ENCODE measurements at places on chromosomes 5 and 9.
A peak's percentile ranks its signal among the peaks of the same experiment; 100 is the strongest.

GRCh38 chr5:74382987-74383593 lies 257.4 kb downstream of the ENC1 start:
- DNase-seq: peak; percentile 64

- no peak for DNase-seq
Observed at GRCh38 chr9:69571032-69571431, 101.1 kb downstream of the APBA1 start.

DNA sequence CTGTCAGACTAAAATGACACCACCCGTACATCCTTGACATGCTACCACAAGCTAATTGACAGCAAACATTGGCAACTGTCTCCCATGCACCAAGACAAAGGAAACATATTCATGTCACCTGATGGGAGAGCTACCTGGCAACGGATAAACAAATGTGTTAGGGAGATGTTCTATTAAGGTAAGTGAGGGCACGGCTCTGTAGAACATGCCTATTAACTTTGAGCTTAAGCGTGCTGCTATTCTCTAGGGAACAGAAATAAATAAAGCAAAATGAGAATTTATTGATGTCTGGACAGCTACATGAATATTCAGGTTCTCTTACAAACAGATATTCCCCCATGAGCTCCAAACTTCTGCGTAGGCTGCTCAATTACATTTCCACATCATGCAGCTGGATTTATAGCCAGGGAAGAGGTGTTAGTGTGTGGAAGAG lies 361.4 kb upstream of the RFX3 start:
- no peak for DNase-seq

- DNase-seq: no peak
Observed at GRCh38 chr9:134325096-134325812, 1.0 kb upstream of the RXRA start.

GRCh38 chr5:174725261-174725990 lies 1.0 kb downstream of the MSX2 start:
- DNase-seq: no peak

- DNase-seq: no peak
Observed at GRCh38 chr9:121357011-121357410, 13.0 kb downstream of the STOM start.

DNA sequence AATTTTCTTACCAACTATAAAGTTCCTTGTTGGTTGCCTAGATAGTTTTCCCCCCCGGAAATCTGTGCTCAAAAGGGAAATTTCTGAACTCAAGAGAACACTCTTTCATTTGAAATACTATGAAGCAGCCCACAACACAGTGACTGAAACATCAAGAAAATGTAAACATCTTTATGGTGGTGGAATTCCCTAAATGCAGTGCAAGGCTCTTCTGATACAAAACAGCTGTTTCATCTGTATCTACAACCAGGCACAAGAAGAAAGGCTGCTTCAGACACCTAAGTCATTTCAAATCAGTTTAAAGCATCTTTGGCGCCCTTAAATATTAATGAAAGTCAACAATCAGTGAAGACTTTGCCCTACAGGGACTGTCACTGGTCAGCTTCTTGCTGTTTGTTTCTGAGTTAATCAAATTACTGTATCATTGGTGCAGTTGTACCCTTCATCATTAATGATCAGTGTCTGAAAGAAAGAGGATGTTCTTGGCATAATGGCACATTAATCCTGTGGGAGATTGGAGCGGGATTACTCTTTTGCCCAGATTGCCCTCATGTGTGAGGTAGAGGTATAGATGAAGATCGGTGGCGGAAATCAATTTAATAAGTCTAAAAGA lies 947.0 kb downstream of the NR2F1-AS1 start:
- no peak for DNase-seq

DNA sequence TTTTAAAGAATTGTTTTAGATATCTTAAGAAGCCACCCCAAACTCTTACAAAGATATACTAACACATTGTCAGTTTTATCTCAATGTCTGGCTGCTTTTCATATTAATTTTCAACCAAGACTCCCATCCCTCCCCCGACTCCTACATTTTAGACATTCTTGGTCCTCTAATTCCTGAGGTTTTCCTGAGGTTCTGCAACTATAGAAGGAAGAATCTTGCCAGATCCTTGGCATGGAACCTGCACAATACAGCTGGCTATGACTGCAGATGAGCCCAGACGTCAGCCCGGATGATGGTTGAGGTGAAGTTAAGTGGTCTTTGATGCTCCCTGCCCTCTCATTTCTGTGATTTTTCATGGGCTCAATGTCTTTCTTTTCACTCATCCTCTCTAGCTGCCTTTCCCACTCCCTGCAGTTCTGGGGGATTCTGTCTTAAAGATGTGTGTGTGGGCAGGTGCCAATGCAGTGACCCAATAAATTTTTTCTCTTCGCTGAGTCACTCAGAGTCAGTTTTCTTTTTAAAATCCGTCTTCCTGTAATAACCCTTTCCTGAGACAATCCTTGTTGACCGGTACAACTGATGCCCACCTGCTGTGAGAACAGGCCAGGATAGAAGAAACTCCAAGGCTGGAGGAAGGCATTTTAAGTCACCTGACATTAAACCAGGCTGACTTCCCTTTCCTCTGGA lies 237.8 kb upstream of the GAS1 start:
- no peak for DNase-seq

DNA sequence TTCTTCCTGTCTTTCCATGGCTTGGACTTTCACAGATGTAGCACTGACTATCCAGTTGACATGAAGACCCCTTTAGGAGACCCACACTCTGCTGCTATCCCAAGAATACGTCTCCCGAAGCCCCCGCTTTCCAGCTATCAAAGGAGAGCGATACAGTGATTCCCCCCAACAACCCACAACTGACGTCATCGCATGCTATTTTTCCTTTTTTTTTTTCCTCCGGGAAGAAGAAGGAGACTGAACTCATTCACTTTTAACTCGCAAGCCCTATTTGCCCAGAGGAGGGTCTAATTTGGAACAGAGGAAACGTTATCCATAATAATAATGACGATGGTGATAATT lies 2.1 kb downstream of the PAPPA start:
- no peak for DNase-seq

DNA sequence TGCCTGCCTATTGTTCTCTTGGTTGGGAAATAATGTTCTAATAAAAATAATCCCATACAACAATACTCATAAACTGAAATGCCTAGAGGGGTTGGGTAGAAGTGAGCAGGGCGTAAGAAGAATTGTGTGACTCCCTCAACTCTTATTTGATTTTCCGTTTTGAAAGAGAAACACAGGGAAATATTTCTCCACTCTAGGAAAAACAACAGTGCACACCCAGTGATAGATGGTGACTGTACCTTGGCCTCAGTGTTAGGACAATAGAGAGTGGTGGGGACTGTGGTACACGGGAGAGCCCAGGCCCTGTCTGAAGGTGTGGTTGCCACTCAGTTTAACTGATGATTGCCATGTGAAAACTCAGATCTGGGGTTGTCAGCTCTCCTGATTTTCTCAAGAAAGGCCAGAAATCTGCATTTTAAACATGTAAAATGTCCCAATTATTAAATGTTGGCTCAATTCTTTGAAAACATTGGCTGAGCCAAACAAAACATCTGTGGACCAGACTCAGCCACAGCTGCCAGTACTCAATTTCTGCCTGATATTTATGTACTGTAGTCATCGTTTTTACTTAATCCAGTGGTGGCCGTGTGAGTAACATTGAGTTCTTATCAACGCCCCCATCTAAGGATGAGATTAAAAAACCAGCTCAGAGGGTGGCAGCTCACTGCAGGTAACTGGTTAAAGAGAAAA lies 103.8 kb upstream of the ZNF618 start:
- DNase-seq: peak; percentile 29

GRCh38 chr9:97935276-97935675 lies 2.7 kb downstream of the HEMGN start:
- no peak for DNase-seq

- no peak for DNase-seq
Observed at GRCh38 chr9:10274175-10274574, 338.6 kb downstream of the PTPRD start.

DNA sequence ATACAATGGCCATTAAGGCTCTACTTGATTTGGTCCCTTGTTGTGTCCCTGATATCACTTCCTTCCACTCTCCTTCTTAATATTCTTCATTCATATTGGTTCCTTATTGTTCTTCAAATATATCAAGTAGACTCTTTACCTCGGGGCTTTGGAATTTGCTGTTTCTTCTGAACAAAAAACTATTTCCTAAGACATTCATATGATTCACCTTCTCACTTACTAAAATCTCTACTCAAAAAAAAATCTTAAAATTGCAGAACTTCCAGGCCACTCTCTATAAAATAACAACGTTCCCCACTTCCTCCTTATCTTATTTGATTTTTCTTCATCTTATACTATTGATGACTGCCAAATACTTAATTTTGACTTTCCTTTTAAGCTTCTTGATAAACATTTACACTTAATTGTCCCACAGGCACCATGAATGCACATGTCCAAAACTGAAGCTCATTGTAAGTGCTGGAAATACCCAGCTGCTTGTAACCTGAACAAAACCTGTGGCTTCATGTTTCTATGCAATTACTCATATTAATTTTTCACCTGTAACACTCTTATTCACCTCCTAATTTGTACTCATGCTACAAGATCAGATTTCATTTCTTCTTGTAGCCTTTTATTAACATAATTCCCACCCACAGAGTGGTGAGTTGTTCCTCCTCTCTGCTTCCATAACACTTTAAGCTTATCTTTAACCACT lies 58.4 kb upstream of the NUDT12 start:
- DNase-seq: no peak

DNA sequence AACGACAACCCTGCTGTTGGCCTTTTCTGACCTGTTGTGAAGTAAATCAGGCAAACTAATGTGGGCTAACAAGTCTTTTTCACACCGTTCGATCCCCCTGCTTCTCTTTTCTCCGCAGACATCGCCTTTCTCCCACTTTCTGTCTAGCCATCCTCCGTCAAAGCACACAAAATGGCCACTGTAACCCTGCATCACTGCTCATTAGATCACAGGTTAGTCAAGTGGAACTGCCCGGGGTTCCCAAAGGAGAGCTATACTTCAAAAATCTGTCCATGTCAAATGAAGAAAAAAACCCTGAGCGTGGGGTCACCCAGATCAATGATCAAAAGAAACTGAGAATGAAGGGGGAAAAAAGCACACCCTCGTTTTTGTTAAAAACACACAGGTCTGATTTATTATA lies 212.1 kb downstream of the ARL15 start:
- no peak for DNase-seq

- DNase-seq: no peak
Observed at GRCh38 chr9:98323051-98323830, 67.8 kb upstream of the TBC1D2 start.

- no peak for DNase-seq
Observed at GRCh38 chr5:116652196-116652729, 77.6 kb upstream of the SEMA6A start.

DNA sequence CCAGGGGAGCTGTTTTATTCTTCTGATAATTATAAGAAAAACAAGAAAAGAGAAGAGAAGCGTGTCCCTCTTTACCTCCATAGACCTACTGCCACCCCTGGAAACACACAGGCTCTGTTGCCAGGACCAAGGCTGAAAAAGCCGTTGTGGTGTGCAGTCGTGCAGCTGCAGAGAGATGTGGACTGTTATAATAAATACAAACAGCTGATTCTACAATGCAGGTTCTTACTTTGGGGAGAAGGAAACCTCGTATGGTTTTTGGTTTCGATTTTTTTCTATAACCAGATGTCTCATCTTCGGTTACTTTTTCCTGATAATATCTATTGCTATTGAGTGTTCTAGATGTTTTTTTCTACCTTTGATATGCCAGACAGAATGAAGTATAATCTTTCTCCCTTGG lies 28.1 kb downstream of the FYB1 start:
- DNase-seq: no peak

- no peak for DNase-seq
Observed at GRCh38 chr5:17294639-17295311, 77.3 kb downstream of the BASP1 start.

DNA sequence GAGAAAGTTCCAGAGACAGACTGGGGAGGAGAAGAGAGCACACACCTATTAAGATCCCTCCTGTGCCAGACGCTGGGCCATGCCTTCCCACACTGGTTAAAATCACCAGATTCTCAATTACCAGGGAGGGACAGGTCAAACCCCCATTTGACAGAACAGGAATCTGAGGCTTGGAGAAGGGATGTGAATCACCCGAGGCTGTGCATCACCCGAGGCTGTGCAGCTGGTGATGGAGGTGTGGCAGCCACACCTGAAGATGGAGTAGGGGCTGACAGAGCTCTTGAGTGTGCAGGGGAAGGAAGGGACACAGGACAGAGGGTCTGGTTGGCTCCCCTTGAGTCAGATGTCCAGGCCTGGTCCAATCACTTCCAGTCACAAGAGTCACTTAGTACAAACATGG lies 70.6 kb downstream of the LMX1B start:
- no peak for DNase-seq

GRCh38 chr5:64765804-64766504 lies 2.5 kb downstream of the SREK1IP1 start:
- no peak for DNase-seq

DNA sequence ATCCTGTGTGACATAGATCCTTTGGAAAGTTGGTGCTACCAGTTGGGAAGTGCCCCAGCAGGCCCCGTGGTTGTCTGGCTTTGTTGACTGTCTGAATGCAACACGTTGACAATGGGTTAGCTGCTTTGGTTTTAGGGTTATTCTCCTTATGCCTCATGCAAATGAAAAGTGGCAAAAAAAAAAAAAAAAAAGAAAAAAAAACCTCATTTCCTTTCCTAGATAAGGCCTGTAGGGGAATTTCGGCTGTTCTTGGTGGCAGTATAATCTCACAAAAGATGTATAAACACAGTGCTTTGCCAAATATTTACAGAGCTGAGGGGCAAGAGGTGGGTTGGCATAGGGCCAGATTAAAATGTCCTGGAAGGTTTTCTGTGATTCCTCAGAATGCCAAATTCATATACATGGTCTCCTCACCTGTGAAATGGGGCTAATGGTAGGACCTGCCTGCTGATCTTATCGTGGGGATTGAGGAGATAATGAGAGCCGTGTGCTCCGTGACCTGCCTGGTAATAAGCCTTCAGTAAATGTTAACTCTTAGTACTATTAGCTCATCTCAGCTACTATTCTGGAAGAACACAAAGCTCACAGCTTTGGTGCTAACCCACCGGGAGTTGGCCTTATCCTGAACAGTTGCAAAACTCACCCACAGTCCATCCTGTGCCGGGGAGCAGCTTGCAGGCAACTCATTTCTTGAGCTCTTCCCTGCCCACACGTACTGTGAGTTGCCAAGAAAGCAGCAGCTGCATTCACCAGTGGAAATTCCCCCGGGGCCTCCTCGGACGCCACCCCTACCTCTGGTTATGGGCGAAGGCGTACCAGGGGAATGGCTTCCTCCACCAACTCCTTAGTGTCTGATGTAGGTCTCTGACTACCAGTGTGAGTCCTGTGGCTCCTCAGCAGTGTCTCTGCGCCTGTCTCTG lies 220.3 kb downstream of the NR3C1 start:
- DNase-seq: no peak

- no peak for DNase-seq
Observed at GRCh38 chr9:96230002-96230401, 72.0 kb downstream of the HSD17B3 start.

DNA sequence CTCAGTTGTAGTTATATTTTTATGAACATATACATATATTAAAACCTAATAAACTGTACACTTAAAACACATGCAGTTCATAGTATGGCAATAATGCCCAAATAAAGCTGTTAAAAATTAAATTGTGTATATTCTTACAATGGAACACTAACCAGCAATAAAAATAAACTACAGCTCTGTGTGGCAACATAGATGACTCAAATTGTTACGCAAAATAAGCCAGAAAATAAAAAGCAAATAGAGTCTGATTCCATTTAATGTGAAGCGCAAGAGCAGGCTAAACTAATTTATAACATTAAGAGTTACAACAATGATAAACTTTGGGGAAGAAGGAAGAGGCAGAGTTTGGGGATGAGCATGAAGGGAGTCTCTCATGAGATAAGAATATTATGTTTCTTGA lies 597.3 kb downstream of the TLE1 start:
- no peak for DNase-seq
